Activated naive CD4-positive, alpha-beta T cell treated with anti-CD3 and anti-CD28 coated beads, Interleukin-2, amount 10 ng/mL, durations not matched to agents 7 days and 5 days (primary cell): ENCODE measurements at places on chromosomes 3 and 15.

- no peaks in the 10 kb centered on the region for H3K36me3 ChIP-seq
- DNase-seq = no peak
- no peak overlapping the region for H3K27ac ChIP-seq
- H3K4me3 ChIP-seq = no peak overlapping the region
- H3K27me3 ChIP-seq = no peaks in the 10 kb centered on the region
- H3K4me1 ChIP-seq = no peaks in the 10 kb centered on the region
Observed at GRCh38 chr15:35088329-35088728, 3.2 kb upstream of the NANOGP8 start.

GRCh38 chr3:170027233-170028102, 10.3 kb upstream of the GPR160 start:
- no peaks in the 10 kb centered on the region for H3K27me3 ChIP-seq
- H3K27ac ChIP-seq = peak overlapping the region; percentile 86
- peaks cover 19% of the 10 kb centered on the region for H3K36me3 ChIP-seq
- peaks cover 54% of the 10 kb centered on the region for H3K4me1 ChIP-seq

- no peak overlapping the region for H3K4me3 ChIP-seq
- H3K36me3 ChIP-seq = no peaks in the 10 kb centered on the region
- DNase-seq = no peak
- peaks cover 28% of the 10 kb centered on the region for H3K4me1 ChIP-seq
Observed at GRCh38 chr15:63044645-63045464, 2.3 kb downstream of the TPM1 start.

- no peak overlapping the region for H3K27ac ChIP-seq
- H3K4me3 ChIP-seq = no peak overlapping the region
- peaks cover 10% of the 10 kb centered on the region for H3K4me1 ChIP-seq
- no peak for DNase-seq
- H3K36me3 ChIP-seq = no peaks in the 10 kb centered on the region
- no peaks in the 10 kb centered on the region for H3K27me3 ChIP-seq
Observed at GRCh38 chr3:111904376-111905241, 45.5 kb downstream of the PHLDB2 start.

DNA sequence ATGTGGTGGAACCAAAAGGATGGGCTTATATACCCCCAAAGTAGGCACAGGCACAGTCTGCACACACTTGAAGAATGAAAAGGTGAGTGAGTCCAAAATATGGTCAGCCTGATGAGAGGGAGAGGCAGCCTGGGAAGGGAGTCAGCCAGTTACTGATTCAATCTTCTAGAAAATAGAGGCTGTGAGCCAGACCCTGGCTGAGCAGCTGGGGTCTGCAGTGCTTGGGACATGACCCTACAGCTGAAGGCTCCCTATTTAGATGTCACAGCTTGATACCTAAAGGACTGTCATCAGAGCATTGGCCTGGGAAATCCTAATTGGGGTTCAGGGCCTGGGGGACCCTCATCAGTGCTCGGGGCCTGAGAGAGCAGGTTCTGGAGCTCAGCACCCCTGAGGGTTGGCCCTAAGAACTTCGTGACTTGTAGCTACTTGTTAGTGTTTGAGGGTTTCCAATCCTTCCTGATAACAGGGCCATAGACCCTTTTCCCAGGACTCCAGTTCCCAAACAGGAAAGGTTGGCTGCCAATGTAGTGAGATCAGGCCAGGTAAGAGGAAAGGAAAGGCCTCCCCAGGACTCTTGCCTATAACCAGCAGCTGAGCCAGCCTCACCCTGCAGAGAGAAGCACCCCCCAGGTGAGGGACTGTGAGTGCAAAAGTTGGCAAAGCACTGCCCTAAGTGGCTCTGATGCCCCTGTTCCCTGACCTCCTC, 54.7 kb upstream of the SLCO2A1 start:
- no peak overlapping the region for H3K4me3 ChIP-seq
- H3K27me3 ChIP-seq = peaks cover 6% of the 10 kb centered on the region
- no peaks in the 10 kb centered on the region for H3K36me3 ChIP-seq

GRCh38 chr15:101488300-101489164, 975 bp downstream of the PCSK6 start:
- no peaks in the 10 kb centered on the region for H3K36me3 ChIP-seq
- H3K27ac ChIP-seq = no peak overlapping the region
- H3K4me3 ChIP-seq = peak overlapping the region; percentile 31
- H3K4me1 ChIP-seq = peaks cover 4% of the 10 kb centered on the region

DNA sequence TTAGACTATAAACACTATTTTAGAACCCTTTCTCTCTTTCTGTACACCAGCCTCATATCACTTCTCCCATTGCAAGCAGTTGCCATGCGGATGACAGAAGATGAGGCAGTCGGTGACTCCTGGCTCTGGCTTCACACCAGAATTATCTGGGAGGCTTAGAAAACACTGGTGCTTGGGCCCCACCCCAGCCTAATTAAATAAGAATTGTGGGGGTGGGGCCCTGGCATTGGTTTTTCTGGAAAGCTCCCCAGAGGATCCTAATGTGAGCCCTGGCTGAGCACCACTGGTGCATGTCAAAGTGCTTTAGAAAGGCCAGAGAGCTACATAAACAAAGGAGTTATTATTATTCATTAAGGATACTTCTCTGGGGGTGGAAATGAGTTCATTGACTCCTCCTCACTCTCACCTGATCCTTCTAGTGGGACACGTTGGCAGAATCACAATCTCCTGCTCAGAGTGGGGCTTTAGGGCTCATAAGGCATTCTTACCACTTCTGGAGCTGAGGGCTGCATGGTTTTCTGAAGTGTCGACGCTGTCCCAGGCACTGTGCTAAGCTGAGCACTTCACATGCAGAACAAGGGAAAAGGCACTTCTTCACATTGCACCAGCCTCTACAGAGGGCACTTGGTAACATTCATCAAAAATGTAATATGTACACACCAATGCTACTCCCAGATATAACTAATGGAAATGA, 188.5 kb upstream of the TLE3 start:
- no peaks in the 10 kb centered on the region for H3K36me3 ChIP-seq
- DNase-seq = no peak
- H3K27me3 ChIP-seq = peaks cover 15% of the 10 kb centered on the region
- peaks cover 12% of the 10 kb centered on the region for H3K4me1 ChIP-seq

- H3K4me3 ChIP-seq = no peak overlapping the region
- peaks cover 47% of the 10 kb centered on the region for H3K4me1 ChIP-seq
- H3K27me3 ChIP-seq = no peaks in the 10 kb centered on the region
- peaks cover 59% of the 10 kb centered on the region for H3K36me3 ChIP-seq
- no peak for DNase-seq
Observed at GRCh38 chr3:105862217-105862616, 6.6 kb downstream of the CBLB start.

GRCh38 chr3:13539292-13539638, 9.7 kb upstream of the FBLN2 start:
- DNase-seq = no peak
- H3K27me3 ChIP-seq = peaks cover 80% of the 10 kb centered on the region
- no peaks in the 10 kb centered on the region for H3K36me3 ChIP-seq
- H3K4me1 ChIP-seq = peaks cover 16% of the 10 kb centered on the region
- H3K27ac ChIP-seq = no peak overlapping the region

GRCh38 chr15:60518511-60518910, 39.6 kb upstream of the ICE2 start:
- H3K4me3 ChIP-seq = no peak overlapping the region
- H3K27me3 ChIP-seq = no peaks in the 10 kb centered on the region
- peaks cover 25% of the 10 kb centered on the region for H3K4me1 ChIP-seq
- H3K27ac ChIP-seq = peak overlapping the region; percentile 62
- H3K36me3 ChIP-seq = peaks cover 23% of the 10 kb centered on the region
- DNase-seq = no peak

- H3K27ac ChIP-seq = no peak overlapping the region
- peaks cover 24% of the 10 kb centered on the region for H3K27me3 ChIP-seq
- no peak overlapping the region for H3K4me3 ChIP-seq
- no peaks in the 10 kb centered on the region for H3K36me3 ChIP-seq
Observed at GRCh38 chr3:195565716-195566115, 18.0 kb downstream of the APOD start.
